HFF-Myc (cell line): ENCODE measurements at places on chromosomes 1 and 21.

DNA sequence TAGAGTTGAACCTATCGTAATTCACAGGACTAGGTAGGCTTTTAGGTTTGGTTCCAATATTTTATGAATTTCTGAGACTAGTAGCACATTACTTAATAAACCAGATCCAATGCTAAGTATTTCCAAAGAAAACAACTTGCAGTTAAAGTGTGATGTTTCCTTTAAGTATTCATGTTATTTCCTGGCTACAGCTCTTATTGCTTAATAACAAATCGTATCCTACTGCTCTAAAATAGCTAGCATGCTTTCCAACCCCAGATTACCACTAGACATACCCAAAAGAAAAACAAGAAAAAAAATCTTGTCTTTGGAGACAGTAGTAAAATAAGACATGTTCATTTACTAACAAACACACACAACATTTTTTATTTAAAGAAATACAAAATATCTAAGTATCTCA, 898 bp downstream of the KRTAP27-1 start:
- no peak for DNase-seq

DNA sequence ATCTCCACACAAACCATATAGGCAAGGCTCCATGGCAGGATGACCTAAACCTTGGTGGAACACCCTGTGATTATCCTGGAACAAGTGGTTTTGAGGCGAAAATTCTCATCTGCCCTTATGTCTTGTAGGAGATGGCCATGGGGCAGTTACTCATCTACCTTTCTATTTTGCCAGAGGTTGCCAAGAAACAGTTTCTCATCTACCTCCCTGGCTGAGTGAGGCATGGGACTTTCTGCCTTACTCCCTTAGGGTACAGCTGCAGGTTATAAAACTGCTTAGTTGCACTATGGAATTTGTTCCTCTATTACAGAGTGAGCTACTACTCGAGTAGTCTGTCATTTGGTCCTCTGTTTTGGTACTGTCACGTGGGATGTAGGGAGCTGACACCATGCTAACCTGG, 31.3 kb upstream of the GUCA2A start:
- no peak for DNase-seq

DNA sequence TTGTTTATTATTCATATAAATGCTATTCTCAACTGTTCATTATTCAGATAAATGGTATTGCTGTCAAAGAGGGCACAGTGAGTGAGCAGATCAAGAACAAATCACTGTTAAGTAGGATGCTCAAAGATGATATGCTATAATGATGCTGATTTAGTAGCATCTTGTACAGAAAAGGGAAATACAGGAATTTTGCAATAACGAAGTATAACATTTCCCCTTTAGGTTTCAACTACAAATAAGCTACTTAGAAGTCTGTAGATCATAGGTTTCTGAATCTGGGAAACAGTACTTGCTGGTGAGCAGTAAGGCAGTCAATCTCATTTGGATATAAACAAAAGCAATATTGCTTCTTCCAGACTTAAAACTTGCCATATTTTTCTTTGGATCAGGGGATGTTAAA, 27.3 kb upstream of the RCOR3 start:
- DNase-seq, result no peak

- no peak for DNase-seq
Observed at GRCh38 chr1:60130703-60131102, 57.1 kb upstream of the C1orf87 start.

DNA sequence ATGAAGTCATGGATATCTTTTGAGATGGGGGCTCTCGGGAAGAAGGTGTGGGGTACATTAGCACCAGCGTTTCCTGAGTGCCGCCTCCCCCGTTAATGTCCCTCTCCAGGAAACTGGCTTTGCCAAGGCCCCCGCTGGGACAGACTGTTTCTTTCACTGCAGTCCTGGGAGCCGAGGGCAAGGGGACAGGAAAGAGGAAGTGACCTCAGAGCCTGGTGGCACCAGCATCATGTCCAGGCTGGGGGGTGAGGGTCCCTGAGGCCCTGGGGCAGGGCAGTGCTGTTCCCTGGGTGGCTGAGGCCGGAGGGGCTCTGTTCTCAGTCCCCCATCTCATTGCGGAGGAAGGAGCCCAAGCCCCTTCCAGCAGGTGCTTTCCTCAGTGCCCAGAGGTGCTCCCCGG, 5.8 kb downstream of the PFKL start:
- no peak for DNase-seq

DNA sequence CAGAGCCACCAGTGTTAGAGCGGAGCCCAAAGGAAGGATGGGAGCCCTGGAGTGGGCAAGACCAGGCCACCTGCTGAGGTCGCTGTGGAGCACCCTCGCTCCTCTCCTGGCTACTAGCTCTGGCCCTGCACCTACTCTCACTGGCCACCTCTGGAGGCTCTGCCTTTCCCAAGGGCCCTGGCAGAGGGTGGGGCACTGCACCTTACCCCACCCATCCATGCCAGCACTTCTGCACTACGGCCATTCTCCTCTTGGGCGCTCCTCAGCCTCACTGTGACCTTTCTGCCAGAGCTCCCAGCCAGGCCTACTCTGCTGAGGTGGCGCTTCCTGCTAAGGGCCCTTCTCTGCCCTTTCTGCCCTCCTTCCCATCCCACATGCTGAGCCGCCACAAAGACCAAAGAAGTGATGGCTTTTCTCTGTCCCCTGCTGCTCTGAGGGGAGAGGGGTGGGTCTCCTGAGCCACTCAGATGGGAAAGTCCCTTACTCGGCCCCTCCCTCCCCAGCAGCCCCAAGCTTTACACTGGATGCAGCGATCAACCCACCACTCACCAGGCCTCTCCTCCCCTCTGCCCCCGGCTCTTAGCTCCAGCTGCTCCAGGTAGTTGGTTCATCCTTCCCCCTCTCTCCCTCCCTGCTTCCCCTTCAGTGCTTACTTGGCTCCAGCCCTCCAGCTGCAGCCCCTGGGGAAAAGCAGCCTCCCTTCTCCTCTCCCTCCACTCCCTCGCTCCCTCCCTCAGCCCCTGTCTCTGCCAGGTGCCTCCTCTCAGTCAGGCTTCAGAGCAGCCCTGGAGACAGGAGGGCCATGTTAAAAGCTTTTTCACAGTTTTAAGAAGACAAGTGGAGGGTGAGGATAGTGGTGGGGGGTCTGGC, 14.8 kb upstream of the TMEM222 start:
- DNase-seq, result no peak

- no peak for DNase-seq
Observed at GRCh38 chr1:197197430-197197997, 51.0 kb upstream of the ASPM start.

DNA sequence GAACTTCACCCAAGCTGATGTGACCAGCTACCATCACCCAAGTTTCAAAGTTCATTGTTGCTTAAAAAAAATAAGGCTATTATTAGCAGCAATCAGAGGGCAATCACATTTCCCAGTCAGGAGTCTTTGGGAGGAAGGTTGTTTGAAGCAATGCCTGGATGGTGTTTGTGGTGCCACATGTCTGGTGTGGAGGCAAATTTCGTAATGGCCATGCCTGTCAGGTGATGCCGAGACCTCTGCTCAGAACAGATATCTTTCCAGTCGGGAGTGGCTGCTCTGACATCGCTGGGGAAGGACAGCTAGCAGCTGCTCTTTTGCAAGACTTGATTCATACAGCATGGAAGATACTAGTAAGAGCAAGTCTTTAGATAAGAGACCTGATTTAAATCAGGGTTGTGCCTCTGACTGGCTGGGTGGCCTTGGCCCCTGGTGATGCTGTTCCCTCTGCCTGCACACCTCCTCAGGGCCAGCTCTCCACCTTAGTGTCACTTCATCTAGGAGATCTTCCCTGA, 187.8 kb upstream of the JUN start:
- DNase-seq, result no peak
